ENCODE measurements at places on chromosomes 11 and 22.

DNA sequence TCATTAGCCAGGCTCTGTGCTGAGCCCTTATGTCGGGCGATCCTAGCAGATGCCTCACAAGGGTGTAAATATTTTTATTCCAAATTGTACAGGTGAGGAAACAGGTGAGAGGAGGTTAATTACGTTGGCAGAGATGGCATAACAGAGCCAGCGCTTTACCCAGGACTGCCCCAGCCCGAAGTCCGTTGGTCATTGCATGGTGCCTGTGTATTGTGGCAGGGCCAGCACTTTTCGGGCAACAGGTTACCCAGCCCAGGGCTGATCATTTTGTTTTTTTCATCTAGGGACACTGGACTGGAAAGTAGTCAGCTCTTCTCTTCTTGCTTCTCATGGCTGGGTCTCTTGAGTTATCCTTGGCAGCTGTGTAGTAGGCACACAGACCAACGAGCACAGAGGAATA is 202.2 kb upstream of the NAV2 start:
- no peak for DNase-seq

GRCh38 chr11:66107600-66108510 is 37.8 kb downstream of the PACS1 start:
- no peak for DNase-seq

GRCh38 chr11:6390718-6391469 is 620 bp downstream of the SMPD1 start:
- no peak for DNase-seq

GRCh38 chr11:74288911-74289310 is 22.5 kb downstream of the P4HA3 start:
- no peak for DNase-seq

DNA sequence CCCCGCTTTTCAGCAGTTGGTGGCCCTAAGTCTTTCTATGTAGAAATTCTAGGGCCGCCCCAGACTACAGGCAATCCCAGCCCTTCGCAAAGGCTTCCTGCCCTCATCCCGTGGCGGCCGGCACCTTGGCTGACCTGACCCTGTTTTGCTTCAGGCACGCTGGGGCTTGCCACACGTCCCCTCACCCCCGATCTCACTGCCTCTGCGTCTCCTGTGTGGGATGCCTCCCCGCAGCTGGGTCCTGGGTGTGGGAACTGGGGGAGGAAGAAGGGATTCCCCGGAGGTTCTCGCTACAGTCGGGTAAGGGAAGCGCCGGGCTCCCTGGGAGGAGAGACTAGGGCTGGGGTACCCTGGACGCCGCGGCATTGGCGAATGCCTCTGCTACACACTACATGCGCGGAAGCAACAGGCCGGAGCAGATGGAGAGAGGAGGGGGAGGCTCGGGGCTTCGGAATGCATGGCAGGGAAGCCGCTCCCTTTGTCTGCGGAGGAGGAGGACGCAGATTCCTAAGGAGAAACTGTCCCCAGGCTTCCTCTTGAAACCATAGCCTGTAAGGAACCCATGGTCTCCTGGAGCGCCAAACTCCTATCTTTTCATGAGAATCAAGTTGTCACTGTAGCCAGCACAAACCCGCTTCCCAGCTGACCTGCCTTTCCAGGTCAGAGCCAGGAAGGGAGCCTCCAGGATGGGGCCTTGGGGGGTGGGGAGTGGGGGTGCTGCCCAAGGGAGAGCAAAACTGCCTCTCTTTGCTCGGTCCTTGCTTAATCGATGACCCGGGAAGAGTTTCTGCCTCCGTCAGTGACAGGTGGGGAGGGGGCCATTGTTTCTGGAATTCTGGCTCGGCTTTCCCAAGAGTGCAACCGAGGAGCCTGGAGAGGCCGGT is 1.4 kb downstream of the DTX4 start:
- DNase-seq, result no peak
